ENCODE measurements at places on chromosomes 13 and 19.

DNA sequence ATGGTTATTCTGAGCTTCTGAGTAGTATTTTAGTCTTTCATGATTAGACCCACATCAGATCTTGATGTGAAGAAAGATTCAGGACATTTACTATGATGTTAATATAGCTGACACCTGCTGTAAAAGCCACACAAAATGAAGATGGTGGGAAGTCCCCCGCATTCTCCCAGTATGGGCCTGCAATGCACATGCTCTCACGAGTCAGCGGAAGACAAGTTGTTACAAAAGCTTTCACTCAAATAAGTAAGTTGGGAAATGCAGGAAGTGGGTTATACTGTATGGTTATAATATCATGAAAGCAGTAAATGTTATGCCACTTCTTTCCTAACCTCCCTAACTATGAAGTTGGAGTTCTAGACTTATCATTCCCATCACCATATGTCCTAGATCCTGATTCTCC is 171.9 kb downstream of the KLF5 start:
- no peak for DNase-seq

DNA sequence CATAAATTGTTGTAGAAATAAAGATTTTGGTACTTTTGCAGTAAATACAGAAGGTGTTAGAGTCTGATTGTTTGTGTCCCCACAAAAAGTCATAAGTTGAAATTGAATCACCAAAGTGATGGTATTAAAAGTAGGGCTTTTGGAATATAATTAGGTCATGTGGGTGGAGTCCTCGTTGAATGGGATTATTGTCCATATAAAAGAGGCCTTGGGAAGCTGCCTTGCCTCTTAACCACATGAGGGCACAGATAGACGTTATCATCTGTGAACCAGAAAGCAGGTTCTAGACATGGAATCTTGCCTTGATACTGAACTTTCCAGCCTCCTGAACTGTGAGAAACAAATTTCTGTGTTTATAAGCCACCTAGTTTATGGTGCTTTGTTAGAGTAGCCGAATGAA is 186.8 kb downstream of the PRR20E start:
- DNase-seq: no peak

DNA sequence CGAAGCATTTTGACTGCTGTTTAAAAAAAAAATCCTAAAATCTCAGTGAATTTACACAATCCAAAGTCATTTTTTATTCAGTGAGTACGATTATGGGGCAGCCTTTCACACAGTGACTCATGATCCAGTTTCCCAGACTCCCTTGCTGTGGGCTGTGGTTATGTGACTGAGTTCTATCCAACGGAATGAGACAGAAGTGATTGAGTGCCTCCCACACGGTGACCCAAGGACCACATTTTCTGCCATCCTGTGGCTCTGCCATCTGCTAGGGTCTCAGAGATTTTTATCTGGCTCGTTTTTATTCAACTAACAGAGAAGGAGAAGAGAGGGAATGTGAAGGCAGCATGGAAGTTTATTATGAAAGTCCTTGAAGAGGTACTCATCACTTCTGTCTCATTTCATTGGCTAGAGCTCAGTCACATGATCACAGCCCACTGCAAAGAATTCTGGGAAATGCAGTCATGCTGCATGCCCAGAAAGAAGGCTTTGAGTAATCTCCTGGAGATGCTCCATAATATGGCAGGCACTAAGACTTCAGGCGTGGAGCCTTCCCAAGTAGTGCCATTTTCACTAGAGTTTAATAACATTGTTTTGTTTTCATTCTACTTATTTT is 999.4 kb downstream of the UQCRFS1 start:
- DNase-seq: no peak

GRCh38 chr13:105641121-105641520 is 894.3 kb downstream of the EFNB2 start:
- no peak for DNase-seq

- DNase-seq: peak; percentile 43
Measured at GRCh38 chr19:55304279-55304978, 20.6 kb downstream of the BRSK1 start.

DNA sequence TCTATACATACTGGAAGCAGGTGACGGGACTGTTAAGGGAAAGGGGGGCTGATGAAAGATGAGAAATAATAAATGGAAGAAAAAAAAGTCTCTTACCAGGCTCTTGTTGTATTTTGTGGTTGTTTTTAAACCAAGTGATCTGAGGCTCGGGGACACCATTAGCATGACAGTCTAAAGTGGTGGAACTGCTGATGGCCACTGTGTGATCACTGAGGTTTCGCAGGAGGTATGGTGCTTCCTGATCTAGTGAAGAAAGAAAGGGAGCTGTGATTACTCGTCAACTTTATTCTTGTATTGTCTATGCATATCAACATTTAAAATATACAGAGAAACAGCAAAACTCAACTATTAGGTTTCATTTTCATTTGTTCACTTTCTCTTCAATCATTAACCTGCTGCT is 110.1 kb downstream of the FLT1 start:
- DNase-seq: no peak

DNA sequence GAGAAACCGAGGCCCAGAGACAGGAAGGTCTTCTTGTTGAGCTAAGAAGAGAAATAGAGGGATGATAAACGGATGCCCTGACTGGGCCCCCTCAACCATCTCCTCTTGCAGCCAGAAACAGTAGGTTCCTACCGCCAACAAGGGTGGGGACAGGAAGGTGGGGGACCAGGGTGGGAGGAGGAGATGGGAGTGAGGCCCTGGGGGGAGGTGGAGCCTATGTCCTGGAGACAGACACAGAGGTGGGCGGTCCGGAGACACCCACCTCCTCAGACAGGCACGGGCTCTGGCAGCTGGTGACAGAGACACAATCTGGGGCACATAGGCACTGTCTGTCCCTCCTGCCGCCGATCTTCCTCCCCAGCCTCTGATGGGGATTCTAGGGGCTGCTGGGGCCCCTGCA is 16.9 kb downstream of the GADD45B start:
- no peak for DNase-seq

DNA sequence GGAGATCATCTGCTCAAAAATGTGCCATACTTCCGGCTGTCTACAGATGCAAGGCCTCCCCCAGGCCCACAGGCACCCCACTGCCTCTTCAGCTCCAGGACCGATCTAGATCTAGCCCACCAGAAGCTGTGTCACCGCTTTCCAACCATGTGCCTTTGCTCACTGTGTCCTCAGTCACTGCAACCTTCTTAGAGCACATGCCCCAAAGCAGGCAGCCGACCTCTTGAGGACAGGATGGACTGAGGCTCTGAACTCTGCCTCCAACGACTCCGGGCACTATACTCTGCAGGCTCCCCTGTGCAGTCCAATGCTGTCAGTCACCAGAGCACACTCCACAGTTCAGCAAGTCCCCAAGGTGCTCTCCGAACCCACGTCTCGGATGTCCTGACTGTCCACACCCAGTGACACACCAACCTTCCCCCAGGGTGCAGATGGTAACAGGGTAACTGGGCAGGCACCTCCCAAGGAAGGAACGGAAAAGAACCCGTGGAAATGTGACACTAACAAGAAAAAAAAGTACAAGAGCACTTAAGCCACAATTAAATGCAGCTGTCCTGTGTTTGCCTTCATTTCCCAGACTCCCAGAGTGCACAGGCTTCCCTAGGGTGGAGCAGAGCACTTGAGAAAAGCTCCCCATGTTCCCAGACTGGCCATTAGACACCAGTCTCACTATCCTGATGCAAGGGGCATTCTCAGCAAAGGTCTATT is 4.8 kb downstream of the STK24 start:
- DNase-seq: peak; percentile 11

DNA sequence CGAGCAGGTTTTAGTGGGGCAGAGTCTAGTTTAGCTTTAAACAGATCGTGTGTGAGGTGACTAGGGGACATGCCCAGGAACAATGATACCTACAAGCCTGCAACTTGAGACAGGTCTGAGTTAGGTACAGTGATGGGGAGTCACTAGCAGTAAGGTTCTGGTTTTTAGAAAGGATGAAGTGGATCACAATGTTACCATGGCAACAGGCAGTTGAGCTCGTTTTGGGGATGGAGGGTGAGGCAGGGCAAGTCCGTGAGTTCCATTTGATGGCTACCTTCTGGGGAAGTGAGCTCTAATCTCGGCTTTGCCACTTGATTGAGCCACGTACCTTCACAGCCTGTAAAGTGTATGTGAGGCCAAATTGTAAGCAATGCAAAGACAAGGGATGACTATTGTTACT is 76.0 kb upstream of the GTF3A start:
- DNase-seq: no peak

DNA sequence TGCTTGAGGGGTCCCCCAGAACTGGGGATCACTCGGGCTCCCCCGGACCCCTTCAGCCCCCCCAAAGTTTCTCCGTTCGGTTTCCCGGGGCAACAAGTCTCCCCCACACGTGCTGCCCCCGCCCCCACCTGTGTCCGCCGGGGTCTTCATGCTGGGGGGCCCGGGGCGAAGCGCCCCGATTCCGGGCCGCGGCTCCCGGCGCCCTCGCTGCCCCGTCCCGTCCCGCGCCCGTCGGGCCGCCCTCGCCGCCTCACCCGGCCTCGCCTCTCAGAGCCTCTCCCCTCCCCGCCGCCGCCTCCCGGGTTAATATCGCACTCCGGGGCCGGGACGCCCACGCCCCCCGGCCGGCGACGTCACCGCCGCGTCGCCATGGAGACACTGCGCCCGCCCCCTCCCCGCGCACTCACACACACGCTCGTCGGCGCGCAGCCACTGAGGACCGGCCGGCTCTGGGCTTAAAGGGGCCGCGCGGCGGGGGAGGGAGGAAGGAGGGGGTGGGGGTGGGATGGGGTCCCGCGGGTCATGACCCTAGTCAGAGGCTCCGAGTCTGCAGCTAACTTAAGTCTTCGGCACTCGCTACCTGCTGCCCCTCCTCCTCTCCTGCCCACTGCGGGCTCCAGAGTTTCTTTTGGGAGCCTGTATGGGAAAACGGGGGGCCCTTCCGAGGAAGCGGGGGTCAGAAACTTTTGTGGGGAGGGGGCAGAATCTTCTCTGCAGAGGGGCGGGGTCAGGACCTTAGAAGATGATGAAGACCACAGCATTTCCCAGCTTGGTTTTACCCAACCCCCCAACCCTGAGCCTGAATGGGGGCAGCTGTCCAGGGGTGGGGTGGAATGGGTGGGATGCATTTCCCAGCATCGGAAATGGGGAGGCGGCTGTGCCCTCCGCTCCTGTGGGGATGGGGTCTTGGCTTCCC is at the start of gene ERF:
Gene ERF, minus strand, starts transcription at position 279 of the 916 bp plus-strand sequence. Its CDS starts 129 bp downstream, at position 150.
- DNase-seq: peak; percentile 92

DNA sequence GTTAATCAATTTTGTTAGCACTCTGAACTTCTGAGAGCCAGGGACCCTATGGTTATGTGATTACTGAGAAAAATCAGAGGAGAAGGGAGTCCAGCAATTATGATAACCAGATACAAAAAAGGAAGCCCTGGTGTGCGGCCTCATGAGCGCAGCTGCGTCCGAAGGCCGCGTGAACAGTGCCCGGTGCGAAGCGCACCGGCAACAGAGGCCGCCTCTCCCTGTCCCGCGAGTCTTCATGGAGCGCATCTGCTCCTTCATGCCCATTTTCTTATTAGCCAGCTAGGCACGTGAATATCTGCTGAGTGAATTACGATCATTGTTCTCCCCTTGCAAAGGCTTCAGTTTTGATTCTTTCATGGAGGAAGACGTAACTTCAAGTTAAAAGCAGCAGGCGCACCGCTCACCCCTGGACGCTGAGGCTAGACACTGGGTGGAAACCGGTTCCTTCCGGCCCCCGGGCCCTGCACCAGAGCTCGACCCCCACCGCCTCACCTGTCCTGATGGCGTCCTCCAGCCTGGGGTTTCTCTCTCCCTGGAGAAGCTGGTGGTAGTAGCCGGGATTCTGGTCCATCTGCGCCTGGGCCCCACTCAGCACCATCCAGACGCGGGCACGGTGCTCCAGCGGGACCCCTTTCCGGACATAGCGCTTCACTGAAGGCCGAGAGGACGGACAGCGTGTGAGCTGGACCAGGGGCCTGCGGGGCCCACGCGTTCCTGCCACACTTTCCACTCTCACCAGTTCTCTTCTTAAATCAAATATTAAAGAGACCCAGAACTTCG is 8.9 kb downstream of the GRTP1 start:
- no peak for DNase-seq

- DNase-seq: no peak
Measured at GRCh38 chr13:24027494-24027893, 130.2 kb upstream of the C1QTNF9B start.

GRCh38 chr13:75339635-75340374 is 142.2 kb downstream of the TBC1D4 start:
- DNase-seq: no peak

- DNase-seq: no peak
Measured at GRCh38 chr19:46076031-46076880, 35.5 kb upstream of the IGFL4 start.

- DNase-seq: no peak
Measured at GRCh38 chr13:90445179-90445578, 902.3 kb upstream of the MIR17HG start.

DNA sequence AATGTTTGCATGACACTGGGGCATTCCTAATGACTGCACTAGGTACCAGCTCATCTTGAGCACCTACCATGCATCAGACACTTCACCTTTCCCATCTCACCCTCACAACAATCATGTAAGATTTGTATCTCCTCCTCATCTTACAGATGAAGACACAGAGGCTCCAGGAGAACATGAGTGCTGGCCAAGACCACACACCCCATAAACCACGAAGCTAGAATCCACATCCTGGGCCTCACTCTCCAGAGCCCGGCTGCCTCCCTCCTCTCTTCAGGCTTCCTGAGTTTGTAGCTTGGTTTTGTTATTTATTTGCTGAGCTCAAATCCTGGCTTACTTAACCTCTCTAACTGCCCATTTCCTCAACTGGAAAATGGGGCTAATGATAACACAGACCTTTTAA is 25.9 kb downstream of the FAM216B start:
- no peak for DNase-seq

DNA sequence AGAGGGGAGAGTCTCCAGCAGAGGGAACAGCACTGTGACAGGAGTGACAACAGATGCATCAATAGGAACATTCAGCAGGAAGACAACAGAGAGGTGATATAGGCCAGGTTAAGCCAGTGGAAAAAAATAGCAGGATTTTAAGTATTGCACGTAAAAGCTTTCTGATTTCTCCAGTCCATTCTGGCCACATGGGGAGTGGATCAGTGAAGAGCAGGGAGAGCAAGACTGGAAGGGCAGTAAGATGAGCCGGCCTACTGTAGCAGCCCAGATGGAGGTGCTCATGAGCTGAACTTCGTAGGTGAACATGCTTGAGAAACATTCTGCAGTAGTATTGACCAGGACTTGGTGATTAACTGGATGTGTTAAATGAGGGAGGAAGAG is 1.7 kb downstream of the UTP14C start:
- DNase-seq: no peak

- no peak for DNase-seq
Measured at GRCh38 chr13:27266917-27267316, 3.7 kb upstream of the RASL11A start.

- no peak for DNase-seq
Measured at GRCh38 chr19:54626757-54627156, 3.5 kb upstream of the LILRB1 start.

DNA sequence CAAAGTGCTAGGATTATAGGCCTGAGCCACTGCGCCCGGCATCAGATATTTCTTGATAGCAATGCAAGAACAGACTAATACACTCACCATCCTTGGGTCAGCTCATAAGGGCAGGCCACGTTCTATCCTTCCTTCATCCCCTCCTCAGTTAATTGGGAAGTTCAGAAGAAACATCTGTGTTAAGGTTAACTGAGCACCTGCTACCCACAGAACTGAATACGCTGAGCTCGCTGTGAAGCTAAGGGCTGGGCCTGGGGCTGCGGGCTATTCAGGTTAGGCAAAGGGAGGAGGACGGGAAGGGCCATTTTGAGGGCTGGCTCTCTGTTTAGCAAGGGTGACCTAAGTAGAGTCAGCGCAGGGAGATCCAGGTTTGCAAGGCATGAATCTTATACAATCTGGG is 43.0 kb upstream of the UQCRFS1 start:
- DNase-seq: no peak
